HT-29 (cell line): ENCODE measurements at places on chromosomes 5 and 9.
A peak's percentile ranks its signal among the peaks of the same experiment; 100 is the strongest.

DNA sequence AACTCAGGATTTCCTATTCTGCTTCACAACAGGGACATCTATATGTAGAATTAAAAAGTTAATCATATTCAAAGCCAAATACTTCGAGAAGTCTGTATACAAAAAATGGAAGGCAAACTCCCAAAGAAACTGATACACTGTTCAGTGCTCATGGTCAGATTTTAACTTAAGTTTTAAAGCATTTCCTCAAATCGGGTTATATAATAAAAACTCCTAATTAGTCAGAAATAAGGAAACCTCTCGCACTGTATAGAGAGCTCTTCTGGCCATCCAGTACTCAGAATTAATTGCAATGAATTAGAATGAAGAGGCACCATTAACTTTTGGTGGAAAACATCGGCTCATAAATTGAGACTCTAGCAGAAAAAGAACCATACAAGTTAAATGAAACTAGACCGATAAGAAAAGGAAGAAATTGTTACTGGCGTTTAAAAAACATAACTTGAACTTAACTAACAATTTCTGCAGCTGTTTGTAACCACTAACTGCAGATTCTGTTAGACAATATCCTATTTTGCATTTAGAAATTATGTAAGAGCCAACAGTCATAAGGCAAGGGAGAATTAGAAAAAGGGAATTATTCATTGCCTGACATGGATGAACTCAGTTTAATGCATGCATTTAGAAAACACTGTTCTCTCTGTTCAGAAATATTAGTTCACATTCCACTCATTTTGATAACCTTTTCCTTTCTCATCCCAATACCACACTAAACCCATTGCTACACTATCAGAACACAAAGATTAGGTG, 96.6 kb downstream of the FNBP1 start:
- DNase-seq: no peak

DNA sequence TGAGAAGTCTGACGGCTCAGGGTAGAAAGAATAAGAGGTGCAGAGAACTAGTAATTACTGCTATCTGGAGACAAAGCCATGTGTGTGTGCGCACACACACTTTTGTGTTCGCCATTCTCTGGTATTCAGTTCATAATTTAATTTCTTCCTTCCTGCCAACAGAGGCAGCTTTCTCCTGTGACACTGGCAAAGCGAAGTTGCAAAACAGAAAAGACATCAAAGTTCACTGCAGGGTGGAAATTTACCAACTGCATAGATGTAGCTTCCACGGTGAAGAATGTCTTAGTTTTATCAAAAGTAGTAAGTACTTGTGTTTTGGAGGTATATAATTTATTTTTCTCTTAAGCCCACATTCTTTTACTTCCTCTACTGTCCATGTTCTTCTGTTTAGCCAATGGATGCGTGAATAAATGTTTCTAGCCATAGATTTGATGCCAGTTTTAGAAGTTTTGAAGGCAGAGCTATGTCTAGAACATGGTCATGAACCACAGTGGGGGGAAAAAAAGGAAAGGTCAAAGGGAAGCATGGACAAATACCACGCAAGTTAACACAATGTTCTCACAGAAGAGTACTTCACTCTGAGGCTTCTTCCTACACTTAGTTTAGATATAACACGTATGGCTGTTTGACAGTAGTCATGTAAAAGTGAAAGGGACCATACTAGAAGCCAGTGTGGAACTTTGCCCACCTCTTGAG, 536.5 kb upstream of the GRIA1 start:
- DNase-seq: no peak

DNA sequence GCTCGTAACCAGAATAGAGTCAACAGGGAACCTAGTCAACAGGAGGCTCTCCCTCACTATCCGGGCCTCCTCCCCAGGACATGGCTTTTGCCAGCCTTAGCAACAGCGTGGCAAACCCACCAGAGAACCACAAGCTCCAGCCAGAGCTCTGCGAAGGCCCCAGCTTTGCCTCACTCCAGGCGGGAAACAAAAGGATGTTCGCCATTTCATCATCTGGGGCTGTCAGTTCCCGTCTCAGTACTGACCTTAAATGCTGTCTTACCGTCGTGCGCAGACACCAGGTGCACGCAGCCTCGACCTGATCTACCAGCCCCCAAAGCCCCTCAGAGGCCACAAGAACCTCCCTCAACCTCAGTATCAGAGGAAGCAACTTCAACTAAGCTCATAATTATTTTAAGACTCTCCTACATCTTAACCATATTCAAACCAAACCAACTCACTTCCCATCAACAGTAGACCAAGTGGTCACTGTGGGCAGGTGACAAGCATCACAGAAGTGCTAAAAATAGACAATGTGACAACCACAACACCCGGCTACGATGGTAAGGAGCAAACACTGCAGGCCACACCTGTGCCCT, 71.4 kb downstream of the SEMA4D start:
- DNase-seq: no peak

DNA sequence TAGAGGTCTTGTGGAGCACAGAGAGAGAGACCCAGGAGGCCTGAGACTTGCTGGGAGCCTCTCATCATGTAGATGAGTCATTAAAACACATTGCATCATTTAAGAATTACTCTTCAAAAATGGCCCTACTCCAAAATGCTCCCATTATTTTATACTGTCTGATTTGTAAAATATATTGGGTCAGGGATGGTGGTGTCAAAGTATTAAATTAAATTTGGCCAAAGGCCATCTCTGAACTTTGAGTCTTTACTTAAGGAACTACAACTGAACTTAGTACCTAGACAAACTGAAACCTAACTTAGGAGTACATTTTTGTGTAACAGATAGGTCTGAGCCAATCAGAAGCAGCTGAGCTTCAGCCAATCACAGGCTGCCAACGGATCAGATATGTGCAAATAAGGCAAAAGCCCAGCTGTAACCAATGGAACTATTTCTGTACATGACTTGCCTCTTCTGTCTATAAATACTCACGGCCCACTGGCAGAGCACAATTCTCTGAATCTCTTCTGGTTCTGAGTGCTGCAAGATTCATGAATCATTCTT, 657.2 kb downstream of the TLE1 start:
- no peak for DNase-seq

GRCh38 chr9:4197548-4197947, 102.3 kb downstream of the GLIS3 start:
- peak; percentile 36 for DNase-seq
